Activated CD4-positive, alpha-beta T cell treated with anti-CD3 and anti-CD28 coated beads, Interleukin-2, amount 50 U/mL, for 1 hour (primary cell): ENCODE measurements at places on chromosomes 4 and X.

GRCh38 chr4:4709736-4710135 lies 149.7 kb upstream of the MSX1 start:
- DNase-seq = no peak

GRCh38 chr4:73964862-73965611 lies 16.8 kb downstream of the PF4 start:
- DNase-seq = no peak

- DNase-seq = no peak
These were observed 170.1 kb upstream of the SCML1 start for GRCh38 chrX:17567187-17567586.

DNA sequence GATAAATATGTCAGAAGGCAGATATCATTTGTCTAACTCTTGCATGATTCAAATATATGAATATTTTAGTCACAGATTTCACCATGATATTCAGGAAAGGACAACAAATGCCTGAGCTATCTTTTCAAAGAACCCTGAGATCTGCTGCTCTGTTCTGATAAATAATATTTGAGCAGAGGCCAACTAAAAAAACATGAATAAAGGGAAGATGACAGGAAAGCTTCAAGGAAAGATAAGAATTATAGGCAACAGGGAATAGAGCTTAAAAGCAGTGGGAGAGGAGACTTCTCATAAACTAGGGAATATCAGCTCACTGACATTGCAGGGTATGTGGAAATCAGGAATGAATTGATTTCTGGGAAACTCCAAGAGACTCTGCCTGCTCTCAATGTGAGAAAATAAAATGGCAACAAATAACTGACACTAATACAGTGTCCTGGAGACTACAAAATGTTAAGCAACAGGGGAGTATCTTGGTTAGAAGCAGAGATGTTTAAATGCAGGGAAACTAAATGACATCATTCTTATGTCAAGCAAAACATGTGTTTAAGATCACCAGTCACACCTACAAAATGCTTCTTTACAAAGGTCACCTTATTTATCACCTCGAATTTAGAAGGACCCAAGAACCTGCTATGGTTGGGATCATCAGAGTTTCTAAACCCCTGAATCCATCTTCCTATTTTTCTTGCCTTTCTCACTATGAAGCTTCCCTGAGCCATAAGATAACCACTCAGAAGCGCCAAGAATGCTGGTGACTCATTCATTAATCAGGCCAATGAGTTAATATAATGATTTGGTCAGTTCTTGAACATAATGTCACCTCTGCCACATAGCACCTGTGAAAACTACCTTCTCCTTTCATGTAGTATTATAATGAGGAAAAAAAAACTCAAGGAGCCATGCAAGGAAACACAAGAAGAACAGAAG lies 78.1 kb downstream of the NDST3 start:
- DNase-seq = no peak

DNA sequence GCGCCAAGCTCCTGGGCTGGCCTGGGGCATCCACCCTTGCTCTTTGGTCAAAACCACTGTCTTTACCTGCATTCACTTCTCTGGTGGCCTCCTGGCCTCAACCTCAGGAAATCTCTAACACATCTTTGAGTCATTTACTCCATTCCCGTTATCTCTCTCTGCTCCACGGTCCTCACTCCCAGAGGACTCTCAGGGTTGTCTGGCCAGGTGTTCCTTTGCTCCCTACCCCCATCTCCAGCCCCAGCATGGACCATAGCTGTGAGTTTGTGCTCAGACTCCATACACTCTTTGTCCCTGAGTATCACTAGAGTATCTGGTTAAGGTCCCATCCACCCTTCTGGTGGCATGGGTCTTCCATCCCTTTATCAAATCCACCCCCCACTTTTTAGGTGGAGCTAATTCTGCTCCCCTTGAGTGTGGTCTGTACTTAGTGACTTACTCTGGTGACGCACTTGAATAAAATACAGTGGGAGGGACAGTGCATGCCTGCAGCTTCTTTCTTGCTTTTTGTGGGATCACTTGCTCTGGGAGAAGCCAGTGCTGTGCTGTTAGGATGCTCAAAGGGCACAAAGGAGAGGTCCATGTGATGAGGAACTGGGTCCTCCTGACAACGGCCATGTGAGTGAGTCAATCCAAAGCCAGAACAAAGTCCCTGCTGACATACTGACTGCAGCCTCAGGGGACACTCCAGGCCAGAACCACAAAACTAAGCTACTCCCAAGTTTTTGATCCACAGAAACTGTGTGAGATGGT lies 44.3 kb downstream of the IGFBP7 start:
- DNase-seq = no peak

DNA sequence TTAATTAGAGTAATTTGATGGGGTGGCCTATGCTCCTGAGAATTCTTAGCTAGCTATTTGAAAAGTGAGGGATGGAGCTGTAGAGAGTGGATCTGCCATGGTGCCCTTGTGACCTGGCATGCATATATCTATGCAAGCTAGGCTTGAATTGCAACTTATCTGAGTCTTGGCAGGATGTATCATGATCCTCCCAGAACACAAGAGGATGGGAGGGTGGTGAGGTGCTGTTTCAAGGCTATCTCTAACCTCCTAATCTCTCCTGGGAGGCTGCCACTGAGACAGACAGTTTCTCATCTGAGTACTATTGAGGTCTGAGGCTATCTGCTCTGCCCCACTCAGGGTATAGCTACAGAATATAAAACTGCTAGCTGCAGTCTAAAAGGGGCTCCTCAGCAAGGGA lies 56.6 kb downstream of the BRCC3 start:
- DNase-seq = no peak

DNA sequence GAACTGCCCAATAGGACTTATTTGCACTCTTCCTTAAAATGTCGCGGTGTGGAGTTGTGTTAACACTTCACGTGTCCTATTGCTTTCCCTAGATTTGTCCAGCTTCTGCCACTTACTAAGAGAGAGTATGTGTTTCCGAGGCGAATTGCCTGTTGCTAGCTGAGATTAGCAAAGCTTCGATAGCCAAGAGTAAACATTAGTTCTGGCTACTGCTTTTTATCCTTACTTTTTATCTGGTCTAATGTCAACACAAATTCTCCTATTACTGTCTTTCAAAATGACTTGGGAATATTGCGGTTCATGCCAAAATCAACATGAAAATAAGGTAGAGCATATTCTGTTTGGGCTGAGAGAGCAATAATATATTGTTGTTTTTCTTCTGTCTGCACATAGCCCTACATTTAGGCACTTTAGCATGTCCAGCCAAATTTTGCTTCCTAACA lies 90.4 kb upstream of the VEGFC start:
- no peak for DNase-seq

DNA sequence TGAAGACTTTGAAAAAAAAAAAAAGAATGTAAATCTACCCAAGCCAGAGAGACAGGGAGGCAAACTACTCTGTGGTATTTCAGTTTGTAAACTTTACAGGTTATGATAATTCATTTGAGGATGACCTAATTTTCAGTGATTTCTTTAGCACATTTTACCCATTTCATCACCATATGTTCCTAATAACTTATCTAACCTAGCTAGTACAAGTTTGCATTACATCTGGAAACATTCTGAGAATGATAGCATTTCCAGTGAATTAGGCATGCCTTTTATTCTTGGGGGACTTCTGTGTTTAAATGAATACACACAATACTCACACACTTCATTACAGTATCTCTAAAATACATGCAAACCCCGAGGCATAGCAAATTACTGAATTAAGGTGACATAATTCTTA lies 1055.5 kb downstream of the PCDH18 start:
- DNase-seq = no peak

DNA sequence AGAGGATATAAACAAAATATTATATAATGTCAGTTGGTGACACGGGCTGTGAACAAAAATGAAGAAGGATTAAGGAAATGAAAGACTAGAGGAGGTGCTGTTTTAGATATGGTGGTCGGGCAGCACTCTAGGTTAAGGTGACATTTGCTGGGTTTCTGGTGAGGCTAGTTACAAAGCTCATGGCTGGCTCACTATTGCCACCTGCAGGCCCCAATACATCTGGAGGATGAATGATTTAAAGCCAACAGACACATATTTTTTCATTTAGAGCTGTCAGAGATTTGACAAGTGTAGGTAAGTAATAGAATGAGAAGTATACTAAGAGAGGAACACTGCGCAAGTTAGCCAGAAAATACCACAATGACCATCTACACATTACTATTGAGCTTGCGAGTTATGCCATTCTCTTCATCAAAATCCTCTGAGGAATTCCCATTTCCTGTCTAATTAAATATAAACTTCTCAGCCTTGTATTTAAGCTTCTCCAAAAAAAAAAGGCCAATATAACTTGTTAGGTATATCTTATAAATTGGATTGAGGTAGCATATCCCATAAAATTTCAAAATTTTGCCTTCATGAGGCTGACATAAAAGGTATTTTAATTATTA lies 6.4 kb upstream of the FGG start:
- peak; percentile 32 for DNase-seq

DNA sequence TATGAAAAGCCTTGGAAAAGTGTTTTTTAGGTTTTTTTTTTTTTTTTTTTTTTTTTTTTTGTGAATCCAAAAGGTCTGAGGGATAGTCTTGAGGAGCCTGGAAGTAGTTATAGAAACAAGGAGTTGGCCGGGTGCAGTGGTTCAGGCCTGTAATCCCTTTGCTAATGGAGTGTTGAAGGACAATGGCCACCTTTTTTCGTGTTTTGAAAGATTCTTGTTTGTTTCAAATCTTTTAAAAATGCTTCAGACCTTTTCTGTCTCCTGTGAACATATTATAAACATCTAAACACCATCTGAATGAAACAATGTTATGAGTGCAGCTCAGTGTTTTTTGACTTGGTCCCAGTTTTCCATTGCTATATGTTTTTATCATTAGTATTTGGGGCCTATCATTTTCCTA lies 177.8 kb downstream of the SOWAHB start:
- no peak for DNase-seq

GRCh38 chrX:7109049-7109531 lies 38.4 kb upstream of the STS start:
- no peak for DNase-seq

GRCh38 chrX:102624105-102624504 lies 24.8 kb downstream of the ARMCX5 start:
- DNase-seq = no peak

DNA sequence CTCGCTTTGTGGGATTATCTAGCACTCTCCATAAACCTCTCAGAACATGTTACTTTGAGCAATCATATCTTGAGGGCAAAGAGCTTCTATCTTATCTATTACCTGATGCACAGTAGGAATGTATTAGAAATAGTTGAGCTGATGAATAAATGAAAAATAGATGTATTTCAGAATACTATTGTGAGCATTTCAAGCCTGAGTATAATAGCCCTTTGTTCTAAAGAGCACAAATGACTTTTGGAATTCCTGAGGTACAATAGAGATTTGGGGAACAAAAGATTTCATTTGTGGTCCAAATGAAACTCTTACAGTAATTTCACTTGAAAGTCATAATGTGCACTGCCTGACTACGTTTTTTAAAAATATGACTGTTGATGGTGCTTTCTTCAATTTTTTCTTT lies 159.5 kb downstream of the UGT8 start:
- DNase-seq = no peak

DNA sequence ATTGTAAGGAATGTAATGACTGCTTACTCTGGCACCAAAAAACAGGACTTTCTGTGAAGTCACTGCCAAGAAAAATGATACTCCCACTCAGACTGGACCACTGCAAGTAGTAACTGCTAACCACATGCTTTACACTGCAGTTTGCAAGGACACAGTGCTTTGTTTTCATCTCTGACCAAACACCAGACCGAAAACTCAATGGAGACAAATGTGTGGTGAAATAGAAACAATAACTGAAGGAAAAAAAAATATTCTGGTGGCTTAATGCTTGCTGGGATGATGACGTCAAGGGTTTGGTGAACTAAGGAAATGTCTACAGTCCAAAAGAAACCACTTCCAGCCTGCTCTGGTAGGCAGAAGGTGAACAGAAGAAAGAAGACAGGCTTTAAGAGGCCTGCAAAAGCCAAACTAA lies 13.2 kb downstream of the GPC4 start:
- no peak for DNase-seq

DNA sequence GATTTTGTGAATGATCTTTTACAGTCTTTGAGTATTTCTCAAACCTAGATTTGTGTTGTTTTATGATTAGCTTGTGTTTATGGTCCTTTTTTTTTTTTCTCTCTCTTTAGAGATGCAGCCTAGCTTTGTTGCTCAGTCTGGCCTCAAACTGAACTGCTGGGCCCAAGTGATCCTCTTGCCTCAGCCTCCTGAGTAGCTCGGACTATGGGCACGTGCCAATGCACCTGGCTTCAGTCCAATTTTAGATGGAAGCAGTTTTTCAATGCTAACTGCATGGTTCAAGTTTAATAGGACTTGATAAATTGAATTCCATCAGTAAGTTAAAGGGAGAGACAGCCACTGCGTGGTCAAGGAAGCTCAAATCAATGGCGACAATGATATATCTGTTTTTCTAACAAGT lies 3.8 kb upstream of the FGG start:
- no peak for DNase-seq

GRCh38 chr4:77092975-77093374 lies 17.2 kb upstream of the CCNI start:
- DNase-seq = no peak

DNA sequence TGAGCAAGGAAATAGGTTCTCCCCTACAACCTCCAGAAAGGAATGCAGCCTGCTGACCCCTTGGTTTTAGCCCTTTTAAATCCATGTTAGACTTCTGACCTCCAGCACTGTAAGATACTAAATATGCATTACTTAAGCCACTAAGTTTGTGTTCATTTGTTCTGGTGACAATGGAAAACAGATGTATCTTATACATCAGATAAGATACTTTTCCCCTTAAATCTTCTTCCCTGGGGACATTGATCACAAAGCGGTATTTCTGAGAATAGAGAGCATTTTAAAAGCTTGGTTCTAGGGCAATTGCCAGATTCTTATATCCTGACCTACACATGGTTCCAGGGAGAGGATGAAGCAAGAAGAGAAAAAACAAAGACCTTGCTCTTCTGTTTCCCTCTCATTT lies 6.5 kb upstream of the TMEM184C start:
- DNase-seq = no peak

DNA sequence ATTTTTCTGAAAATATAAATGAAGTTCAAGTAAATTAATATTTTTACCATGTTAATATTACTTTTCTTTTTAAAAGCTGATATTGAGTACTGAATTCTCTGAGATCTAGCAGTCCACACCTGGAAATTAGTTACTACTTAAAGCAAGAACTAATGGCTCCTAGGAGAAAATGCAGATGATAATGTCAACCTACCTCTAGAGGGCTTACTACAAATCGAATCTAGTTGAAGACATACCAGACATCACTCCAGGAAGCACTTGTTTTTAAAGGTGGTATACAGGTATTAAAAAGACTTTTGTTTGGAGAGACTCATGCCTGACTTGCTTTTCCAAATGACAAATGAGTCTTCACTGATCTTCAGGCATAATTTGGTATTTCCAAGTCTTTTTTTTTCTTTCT lies 516.4 kb upstream of the BOD1L1 start:
- no peak for DNase-seq

DNA sequence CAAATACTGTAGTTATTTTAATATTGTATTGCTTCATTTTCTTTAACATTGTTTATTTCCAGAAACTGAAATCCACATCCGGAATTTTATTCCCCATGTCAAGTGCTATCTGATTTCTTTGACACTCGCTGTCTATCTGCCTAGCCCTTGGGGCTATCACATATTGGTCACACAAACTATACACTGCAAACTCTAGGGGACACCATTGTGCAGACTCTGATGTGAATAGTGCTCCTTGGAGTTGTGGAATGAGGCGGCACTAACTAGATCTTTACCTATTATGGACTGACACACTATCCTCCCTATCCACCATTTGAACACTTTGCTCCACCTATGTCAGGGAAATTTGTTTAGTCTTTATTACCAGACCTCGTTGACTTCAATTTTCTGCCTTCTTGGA lies 534.5 kb downstream of the GLUD2 start:
- DNase-seq = no peak
